Psoas muscle (tissue), 8 donors: ENCODE measurements at places on chromosomes 12 and 14. TPM values are rescaled to one million over a fixed set of nuclear protein-coding genes. Genes with fewer than 3 reads are reported as not detected.
A peak's percentile ranks its signal among the peaks of the same experiment; 100 is the strongest.

The GTF2A1 gene
- polyA plus RNA-seq, result 25.3 TPM

The CCDC177 gene
- polyA plus RNA-seq, result not detected

DNA sequence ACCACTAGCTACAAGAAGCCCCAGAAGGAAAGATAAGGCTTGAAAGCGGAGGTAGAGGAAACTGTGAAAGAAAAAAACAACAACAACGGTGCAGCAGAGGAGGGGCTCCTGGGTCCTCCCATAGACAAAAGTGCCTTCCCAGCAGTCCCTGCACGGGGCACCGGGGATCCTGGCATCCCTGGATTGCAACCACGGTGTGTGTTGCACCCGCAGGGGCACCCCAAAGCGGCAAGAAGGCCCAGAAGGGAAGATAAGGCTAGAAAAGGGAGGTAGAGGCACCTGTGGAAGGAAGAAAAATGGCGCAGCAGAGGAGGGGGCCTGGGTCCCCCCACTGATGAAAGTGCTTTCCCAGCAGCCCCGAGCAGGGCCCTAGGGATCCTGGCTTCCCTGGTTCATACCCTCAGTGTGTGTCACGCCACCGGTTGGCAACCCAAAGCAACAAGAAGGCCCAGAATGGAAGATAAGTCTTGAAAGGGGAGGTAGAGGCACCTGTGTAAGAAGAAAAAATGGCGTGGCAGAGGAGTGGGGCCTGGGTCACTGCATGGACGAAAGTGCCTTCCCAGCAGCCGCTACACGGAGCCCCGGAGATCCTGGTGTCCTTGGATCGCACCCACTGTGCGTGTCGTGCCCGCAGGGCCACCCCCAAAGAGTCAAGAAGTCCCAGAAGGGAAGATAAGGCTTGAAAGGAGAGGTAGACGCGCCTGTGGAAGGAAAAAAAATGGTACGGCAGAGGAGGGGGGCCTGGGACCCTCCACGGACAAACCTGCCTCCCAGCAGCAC is 281.0 kb downstream of the ALG10 start:
- DNase-seq, result no peak
- H3K27me3 ChIP-seq, result no peaks in the 10 kb centered on the region
- H3K4me3 ChIP-seq, result no peak overlapping the region
- no peaks in the 10 kb centered on the region for H3K4me1 ChIP-seq

- H3K4me3 ChIP-seq, result no peak overlapping the region
- H3K27me3 ChIP-seq, result no peaks in the 10 kb centered on the region
- H3K36me3 ChIP-seq, result no peaks in the 10 kb centered on the region
- peaks cover 1% of the 10 kb centered on the region for H3K4me1 ChIP-seq
- DNase-seq, result no peak
Observed at GRCh38 chr14:79580906-79581305, 630.4 kb downstream of the DIO2 start.

- H3K4me3 ChIP-seq, result no peak overlapping the region
- H3K36me3 ChIP-seq, result no peaks in the 10 kb centered on the region
- DNase-seq, result peak; percentile 59
- no peaks in the 10 kb centered on the region for H3K27me3 ChIP-seq
- peaks cover 56% of the 10 kb centered on the region for H3K4me1 ChIP-seq
Observed at GRCh38 chr14:54776361-54777001, 126.1 kb downstream of the GCH1 start.
